Stimulated activated CD8-positive, alpha-beta memory T cell treated with anti-CD3 and anti-CD28 coated beads, Interleukin-7, amount 100 ng/mL, for 1 hour (primary cell): ENCODE measurements at places on chromosomes 12 and 14.
A peak's percentile ranks its signal among the peaks of the same experiment; 100 is the strongest.

DNA sequence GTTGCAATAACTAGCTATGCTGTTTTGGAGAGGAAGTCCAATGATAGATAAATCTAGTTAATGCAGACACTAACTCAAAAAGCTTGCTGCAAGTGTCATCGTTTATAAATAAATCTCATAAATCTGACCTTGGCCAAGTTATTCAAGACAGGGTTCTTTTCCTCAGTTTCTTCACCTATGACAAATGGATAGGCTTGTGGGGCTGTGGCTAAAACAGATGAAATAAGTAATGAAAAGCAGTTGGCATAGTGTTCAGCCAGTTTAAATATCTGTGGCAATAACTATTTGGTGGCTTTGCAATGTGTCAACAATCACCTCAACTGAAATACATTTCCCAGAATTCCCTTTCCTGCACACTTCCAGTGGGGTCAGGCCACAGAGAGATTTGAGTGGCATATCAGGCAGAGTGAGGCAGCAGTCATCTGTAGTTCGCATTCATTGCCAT lies 169.9 kb downstream of the DYRK2 start:
- no peak for DNase-seq

DNA sequence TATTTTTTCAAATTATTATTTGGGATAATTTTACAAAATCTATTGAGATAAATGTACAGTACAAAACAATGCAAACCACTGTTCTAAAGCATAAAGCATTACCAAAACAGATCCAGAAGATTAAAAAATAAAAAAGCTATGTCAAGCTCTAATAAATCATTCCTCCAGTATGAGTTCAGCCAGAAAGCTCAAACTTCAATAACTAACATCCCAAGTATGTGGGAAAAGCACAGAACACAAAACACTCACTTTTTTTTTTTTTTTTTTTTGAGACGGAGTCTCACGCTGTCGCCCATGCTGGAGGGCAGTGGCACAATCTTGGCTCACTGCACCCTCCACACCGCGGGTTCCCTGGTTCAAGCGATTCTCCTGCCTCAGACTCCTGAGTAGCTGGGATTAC lies 11.3 kb downstream of the SAV1 start:
- no peak for DNase-seq

DNA sequence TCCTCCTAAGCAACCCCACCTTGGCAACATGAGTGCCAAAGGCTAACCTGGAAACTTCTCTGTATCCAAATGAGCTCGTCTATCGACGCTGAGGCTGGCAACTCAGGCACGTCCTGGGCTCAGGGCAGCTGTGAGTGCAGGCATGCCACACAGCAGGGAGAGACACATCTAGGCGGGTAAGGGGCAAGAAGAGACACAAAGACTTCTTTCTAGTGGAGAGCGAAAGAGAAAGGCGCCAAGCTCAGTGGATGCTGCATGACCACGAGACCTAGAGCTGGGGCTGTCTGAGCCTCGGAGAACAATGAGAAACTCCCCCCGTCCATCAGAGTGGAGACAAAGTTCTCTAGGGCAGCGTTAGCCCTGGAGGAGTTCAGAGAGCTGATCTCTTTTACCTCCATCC lies 170.4 kb downstream of the CALM1 start:
- DNase-seq = no peak

DNA sequence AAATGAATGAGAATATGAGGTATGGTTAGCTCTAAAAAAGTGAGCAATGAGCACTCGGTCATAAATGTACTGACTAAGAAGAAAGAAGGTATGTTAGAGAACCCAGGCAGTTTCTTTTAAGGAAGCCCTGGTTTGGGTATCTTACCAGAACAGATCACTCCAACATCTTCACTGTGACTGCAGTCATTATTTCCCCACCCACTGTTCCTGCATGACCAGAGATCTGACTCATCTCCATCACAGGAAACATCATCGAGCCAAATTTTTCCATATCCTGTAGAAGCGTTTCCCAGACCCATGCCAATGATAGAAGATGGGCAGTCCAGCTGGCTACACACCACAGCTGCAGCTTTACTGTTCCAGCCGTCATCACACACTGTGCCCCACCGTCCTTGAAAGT lies 48.0 kb downstream of the CD163L1 start:
- DNase-seq = no peak

DNA sequence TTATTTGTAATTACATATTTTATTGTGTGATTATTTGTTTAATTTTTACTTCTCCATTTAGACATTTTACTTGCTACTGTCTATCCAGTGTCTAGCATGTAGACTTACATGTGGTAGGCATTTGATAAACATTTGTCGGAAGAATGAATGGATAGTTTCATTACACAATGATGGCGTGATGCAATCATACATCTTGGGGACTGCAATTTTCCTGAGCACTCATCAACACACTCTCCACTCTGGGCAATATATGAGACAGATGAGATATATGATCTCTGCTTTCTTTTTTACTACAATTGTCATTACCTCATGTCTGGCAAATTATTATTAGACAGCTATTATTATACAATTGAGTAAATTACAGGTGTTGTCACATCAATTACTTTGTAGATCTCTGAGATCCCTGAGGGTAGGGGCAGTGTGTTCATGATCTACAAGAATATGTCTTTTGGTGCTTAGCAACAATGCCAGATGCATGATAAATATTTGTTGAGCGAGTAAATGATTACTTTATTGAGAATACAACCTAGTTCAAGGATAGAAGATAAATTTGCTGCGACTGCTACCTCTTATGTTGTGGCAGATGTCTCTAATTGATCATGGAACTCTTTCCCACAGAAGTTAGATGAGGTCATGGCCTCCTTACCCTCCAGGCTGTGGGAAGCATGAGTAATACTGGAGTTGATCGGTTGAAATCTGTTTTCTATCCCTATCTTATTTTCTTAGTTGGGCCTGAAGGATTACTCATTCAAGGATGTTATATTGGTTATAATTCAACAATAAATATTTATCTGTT lies 416.0 kb downstream of the LRIG3 start:
- no peak for DNase-seq

GRCh38 chr12:105482951-105483350 lies 152.5 kb downstream of the C12orf75 start:
- no peak for DNase-seq

- no peak for DNase-seq
Measured at GRCh38 chr14:94139421-94139820, 10.0 kb upstream of the IFI27L2 start.

DNA sequence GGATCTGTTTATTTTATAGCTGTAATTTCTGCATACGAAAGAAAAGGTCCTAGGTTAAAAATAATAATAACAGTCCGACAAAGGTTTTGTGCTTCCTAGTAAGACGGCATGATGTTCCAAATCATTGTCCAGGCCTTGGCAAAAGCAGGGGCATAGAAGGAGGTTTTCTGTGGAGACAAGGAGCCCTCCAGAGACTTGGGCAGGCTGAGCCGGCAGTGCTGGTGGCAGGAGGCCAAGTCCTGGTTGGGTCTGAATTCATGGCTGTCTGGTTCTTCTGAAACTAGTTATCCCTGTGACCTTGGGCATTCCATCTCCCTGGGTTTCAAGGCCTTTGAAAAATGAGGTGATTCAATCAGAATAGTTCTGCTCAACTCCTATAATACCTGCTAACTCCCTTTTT lies 44.0 kb downstream of the KCNK13 start:
- DNase-seq = no peak

DNA sequence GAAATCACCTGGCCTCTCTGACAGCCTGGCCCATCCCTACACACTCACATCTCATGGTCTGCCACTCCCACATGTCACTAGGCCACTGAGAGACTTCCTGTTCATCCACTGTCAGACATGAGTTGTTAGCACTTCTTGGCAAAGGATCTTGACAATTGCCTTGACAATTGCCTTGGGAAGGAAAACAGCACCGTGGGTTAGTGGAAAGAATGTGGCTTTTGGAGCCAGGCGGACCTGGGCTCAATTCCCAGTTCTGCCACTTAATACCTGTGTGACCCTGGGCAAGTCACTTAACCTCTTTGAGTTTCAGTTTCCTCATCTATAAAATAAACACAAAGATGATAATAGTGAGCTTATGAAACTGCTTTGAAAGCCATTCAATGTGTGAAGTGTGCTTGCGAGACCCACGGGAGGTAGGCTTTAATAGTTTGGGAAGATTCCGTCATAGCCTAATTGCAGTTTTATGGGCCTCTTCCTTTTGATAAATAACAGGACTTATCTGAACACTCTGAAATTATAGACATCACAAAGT lies 250.4 kb downstream of the C12orf75 start:
- DNase-seq = no peak

GRCh38 chr12:57539134-57539768 lies 7.7 kb downstream of the DCTN2 start:
- no peak for DNase-seq

DNA sequence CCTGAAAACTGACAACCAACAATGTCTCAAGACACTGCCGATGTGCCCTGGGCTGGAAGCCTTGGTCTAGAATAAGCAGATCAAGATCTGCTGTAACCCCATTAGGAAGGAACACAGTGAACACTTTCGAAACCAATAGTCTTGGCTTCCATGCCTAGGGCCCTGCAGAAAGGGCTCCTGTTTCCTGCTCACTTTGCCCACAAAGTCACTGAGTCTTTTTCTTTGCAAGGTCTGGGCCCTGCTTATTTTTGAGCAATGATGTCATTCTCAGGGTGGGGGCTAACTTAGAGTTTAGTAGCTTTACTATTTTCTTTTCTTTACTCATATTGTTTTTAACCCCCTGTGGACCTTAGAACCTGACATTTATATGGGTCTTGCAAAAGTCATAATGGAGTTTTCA lies 704.2 kb upstream of the TMEM132C start:
- no peak for DNase-seq

DNA sequence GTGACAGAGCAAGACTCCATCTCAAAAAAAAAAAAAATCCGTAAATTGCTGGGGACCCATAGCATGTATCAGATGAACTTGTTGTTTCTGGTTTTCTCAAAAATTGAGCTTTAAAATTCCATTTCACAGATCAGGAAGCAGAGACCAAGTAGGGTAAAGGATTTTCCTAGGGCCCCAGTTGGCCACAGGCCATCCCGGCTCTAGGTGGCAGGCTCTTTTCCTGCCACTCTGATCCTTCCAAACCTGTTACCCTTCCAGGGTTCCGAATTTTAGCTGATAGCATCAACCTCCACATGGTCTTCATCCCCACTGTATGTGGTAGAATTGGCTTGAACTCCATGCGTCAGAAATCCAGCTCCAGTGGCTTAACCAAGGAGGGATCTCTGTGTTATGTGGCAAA lies 36.1 kb upstream of the BDKRB2 start:
- no peak for DNase-seq

DNA sequence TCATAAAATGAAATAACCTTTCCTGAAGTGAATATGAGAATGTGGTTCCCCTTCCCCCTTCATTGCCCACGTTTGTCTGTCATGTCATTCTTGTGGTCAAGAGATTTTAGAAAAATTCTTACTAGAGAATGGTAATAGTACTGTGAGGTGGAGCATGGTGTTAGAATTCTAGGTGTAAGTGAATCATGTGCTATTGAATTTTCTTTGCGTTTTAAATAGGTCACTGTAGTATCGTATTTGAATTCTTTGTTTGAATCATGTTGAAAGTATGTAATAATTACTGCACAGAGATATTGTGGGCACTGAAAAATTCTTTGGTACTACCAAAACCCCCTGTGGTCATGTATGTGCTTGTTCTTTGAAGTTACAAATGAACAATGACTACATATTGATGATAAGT lies 49.9 kb downstream of the FUT8 start:
- DNase-seq = no peak

DNA sequence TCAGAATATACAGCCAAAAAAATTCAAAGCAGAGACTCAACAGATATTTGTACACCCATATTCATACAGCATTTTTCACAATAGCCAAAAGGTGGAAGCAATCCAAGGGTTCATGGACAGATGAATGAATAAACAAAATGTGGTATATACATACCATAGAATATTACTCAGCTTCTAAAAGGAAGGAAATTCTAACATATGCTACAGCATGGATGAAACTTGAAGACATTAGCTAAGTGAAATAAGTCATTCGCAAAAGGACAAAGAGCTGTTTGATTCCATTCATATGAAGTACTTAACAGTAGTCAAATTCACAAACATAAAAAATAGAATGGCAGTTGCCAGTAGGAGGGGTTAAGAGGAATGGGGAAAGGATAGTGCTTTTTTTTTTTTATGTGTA lies 91.8 kb upstream of the ARID2 start:
- no peak for DNase-seq

DNA sequence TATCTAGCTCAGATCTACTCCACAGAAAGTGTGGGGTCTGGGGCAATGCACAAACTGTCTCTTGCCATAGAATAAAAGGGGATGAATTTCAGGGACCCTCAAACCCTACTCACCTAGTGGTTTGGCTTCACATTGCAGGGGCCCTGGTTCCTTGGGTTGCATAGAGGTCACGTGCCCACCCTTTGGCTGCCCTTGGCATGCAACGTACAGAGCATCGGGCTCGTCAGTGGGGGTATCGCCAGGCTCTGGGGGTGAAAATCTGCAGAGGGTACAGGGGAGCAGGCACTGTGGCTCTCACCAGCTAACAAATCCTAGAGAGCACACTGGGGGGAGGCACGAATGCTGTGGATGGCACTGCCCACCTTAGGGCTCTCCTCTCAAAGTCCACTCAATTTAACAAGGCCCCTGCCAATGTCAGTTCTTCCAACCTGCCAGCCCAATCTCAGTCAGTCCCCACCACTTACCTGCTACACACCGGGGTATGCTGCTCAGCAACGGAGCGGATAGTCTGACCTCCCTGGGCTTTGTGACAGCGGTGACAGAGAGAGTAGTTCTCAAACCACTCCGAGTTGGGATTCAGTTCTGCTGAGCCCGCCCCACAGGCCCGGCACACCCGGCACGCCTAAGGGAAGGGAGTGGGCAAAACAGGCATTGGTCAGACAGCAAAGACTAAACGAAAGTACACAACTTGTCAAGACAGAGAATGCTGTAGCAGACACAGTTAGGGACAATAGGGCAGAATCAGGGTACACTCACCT lies 8.0 kb downstream of the KMT2D start:
- no peak for DNase-seq

- DNase-seq = no peak
Measured at GRCh38 chr14:24817212-24818057, 183.4 kb upstream of the GZMB start.

DNA sequence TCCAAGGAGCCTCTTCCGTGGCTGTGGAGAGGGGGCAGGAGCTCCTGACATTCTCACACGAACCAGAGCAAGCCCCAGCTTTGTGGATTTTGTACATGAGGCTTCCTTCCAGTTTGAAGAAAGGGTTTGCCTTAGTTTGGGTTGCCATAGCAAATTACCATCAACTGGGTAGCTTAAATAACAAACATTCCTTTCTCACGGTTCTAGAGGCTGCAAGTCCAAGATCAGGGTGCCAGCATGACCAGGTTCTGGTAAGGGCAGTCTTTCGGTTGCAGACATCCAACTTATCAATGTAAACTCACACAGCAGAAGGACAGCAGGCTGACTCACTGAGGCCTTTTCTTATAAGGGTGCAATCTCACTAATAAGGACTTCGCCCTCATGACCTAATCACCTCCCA lies 25.9 kb upstream of the STAB2 start:
- DNase-seq = no peak

- peak; percentile 13 for DNase-seq
Measured at GRCh38 chr12:64714551-64714968, 44.6 kb downstream of the GNS start.
